ENCODE measurements at places on chromosomes 5 and 9. TPM values are rescaled to one million over a fixed set of nuclear protein-coding genes. Genes with fewer than 3 reads are reported as not detected.
A peak's percentile ranks its signal among the peaks of the same experiment; 100 is the strongest.

DNA sequence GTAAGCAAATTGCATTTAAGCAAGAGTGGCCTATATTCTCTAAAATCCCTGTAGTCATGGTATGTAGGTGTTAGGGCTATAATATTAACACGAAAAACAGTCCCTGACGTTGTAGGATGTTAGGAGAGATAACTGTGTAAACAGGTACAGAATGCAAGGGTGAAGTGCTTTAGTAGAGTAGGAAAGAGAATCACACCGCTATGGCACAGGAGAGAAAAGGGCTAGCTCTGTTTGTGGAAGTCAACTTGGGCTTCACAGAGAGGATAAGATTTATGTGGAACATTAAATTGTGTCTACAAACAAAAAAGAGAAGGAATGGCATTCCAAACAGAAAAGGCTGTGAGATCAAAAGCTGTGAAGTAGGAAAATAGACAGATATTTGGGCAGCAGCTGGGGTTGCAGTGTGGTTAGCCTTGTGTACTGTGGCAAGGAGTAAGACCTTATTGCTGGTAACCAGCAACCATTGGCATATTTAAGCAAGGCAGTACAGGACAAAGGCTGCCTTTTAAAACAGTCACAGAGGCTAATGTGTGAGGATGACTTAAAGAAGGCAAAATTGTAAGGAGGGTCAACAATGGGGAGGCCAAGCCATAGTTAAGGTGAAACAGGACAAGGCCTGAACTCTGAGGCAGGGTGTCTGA is 337.5 kb upstream of the ADAMTSL1 start:
- DNase-seq, result no peak

DNA sequence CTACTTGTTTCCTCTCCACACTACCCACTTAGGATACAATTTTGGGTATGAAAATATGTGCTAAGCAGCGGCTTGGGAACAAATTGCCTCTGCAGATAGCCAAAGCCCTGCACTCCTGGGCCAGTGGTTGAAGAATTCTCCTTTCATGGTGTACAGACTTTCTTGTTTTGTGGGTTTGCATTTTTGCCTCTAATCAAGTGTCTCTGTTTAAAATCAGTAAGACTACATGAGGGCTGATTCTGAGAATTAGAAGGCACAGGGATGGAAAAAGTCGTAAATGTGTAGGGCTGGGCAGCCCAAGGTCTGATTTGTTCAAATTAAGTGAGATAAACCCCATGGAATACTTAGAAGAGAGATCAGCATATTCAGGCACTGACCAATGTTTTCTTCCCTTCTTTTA is 103.7 kb upstream of the CD180 start:
- no peak for DNase-seq

DNA sequence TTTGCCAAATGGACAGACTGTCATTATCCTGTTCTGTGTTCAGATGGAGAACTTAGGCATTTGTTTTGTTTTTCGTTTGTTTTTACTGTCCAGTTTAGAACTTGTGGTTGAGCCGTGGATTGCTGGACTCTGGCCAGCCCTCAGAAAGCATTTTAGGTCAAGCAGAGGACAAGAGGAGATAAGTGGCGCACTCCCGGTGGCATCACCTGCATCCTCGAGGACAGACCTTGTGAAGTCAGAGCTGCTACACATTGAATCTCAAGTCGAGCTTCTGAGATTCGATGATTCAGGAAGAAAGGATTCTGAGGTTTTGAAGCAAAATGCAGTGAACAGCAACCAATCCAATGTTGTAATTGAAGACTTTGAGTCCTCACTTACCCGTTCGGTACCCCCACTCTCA is 8.9 kb downstream of the MTRR start:
- DNase-seq, result no peak

DNA sequence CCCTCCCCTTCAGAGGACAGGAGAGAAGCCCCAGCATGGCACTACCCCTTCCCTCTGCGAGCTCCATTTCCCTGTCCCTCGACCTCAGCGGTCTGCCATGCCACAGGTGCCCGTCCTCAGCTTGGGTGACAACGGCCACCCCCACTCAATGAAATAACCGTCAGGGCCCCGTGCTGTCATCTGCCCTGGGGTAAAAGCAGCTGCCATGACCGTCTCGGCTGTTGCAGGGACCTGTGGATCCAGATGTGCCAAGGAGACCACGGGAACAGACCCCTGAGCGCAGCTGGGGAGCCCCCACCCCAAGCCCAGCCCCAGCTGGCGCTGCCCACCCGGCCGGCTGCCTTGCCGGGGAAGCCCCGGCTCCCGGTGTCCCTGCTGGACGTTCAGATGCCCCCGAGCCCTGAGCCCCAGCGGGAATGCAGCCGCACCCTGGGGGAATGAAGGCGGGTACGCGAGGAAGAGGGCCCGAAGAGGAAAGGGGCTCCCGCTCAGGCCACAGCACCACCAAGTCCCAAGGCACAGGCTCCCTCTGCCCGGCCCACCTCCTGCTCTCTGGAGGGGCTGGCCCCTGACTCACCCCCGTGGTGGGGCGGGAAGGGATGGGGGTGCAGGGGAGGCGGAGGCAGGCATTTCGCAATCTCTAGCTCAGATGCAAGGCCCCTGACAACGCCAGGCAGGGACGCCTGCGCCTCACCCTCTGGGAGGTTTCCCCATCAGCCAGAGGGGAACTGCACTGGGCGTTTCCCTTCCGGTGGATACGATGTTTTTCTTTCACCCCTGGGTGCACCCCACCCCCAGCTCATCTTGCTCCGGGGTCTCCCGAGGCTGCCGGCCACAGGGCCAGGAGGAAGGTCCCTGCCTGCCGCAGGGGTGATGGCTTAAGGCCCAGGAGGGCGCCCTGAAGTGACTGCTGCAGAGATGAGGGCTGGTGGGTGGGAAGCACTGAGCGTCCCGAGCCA is 49.2 kb downstream of the NACC2 start:
- peak; percentile 89 for DNase-seq

DNA sequence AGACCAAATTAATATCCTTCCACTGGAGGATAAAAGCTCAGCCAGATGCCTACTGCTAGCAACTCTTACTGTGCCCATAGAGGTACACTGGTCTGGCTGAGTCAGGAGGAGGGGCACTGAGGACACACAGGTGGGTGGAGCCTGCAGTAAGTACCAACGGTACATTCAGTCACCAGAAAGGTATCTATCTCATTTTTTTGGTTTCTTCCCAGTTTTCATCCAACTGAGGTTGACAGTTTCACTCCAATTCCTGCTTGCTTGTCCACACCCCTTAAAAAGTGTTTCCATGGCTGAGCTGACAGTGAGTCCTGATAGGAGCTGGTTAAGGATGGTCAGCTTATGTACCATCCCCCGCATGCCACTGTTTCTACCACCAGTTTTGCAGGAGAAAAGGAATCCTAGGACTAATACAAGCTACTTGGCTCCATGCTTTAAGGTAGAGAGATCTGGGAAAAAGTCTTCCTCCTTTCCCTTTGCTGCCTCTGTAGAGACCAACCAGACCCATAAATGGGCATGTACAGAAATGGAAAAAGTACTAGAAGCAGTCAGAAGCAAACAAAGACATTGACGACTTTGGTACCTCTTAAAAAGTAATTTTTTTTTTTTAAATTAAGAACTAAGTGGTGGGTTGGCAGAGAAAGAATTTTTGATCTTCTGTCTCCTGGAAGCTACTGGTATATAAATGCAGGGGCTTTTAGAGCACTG is 3.2 kb downstream of the ELL2 start:
- DNase-seq, result no peak

GRCh38 chr5:11477786-11478185 is 426.5 kb downstream of the CTNND2 start:
- DNase-seq, result no peak

DNA sequence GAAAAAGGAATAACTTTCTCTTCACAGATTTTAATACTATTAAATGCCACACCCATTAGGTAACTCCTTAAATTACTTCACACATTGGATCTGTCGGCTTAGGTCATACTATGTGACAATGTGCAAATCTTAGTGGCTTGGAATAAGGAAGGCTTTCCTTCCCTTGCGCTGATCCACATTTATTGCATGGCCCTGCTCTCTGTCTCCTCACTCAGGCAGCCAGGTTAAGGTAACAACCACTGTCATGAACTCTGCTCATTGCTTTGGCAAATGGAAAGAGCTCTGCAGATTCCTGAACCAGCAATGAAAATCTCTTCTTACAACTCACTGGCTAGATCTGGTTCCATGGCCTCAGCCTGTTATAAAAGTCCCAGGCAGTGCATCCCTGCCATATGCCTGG is 121.9 kb upstream of the NFIB start:
- DNase-seq, result no peak

GRCh38 chr5:13859270-13860065 is 85.0 kb downstream of the DNAH5 start:
- no peak for DNase-seq

GRCh38 chr5:95852567-95852966 is 30.0 kb upstream of the GLRX start:
- DNase-seq, result no peak

DNA sequence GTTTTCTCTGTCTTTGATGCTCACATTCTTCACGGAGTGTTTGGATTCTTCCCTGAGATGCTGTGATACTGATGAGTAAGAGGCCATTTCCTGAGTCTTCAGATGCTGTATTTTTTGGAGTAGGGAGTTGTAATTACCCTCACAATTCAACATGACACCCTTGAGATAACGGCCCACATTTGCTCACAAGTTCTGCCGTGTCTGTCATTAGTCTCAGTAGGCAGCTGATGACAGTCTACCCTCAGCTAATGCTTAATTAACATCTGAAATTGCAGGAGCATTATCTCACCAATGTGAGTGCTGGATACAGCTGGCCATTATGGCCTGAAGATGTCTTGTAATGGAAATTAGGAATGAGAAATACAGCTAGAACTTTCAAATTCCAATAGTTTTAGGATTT is 307.1 kb upstream of the ADCY2 start:
- DNase-seq, result no peak

DNA sequence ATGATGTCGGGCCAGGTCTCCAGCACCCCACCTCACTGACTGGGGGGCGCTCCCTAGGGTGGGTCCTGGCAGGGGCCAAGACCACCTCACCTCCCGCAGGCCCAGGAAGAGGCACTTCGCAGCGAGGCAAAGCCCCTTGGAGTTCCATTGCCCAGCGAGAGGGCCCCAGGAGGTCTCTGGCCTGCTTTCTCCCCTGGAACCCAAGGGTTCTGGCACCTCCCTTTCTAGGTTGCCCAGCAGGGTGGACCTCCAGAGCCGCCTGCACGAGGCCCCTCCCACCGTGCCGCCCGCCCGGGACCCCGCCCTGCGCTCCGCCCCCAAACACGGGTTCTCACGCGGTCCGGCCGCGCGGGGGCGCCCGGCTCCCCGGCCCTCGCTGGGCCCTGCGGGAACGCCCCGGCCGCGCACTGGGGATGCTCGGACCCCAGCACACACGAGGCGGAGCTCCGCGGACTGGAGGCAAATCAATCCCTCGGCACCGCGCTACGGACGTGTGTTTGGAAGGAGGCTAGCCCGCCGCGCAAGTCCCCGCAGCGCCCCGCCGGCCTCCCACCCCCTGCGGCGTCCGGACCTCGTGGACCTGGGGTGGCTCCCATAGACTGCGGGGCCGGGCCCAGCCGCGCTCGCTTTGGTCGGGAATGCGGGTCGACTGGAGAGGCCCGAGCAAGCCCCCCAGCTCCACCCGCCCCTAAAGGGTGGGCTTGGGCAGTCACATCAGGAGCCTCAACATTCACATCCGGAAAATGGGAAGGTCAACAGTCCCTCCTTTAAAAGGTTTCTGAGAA is 99.5 kb upstream of the LMX1B start:
- peak; percentile 93 for DNase-seq

DNA sequence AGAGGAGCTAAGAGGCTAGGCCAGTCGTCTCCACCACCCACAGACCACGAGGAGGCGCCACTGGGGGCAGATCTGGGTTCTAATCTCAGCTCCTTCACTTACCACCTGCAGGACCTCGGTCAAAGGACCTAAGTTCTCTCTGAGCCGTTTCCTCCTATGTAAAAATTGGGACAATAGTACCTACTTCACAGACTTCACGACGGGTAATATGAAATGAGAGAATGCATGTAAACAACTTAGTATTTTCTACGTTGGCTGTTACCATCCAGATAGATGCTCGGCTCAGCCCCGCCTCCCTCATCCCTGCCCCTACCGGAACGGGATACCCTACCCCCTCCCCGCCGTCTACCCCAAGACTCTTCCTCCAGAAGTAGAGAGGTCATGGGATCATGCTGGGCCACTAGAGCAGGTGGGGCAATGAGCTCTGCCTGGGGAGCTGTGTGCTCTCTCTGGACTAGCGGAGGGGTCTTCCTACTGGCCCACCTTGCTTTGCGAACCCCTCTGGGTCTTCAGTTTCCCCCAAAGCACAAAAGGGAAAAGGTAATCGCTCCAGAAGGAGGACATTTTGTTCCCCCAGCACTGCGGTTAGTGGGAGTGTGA is 541 bp downstream of the GNPDA1 start:
- DNase-seq, result no peak

DNA sequence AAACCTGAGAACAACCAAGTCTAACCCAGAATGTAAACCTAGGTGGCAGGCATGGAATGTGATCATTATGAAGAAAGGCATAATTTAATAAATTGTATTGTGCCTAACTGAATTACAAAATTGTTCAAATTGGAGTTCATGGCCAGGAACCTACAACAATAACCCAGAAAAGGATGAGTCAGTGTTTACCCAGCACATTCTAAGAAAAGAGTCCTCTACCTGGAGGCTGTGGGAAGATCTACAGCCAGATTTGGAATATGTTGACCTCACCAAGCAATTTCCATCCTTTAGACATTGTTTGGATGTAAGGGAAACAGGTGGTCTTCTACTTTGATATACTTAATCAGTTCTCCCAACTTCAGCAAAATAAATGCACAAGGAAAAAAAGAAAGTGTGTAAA is 152.2 kb downstream of the TMEM161B start:
- no peak for DNase-seq

- no peak for DNase-seq
These were observed 420.1 kb upstream of the PAPPA start for GRCh38 chr9:115733318-115734110.

DNA sequence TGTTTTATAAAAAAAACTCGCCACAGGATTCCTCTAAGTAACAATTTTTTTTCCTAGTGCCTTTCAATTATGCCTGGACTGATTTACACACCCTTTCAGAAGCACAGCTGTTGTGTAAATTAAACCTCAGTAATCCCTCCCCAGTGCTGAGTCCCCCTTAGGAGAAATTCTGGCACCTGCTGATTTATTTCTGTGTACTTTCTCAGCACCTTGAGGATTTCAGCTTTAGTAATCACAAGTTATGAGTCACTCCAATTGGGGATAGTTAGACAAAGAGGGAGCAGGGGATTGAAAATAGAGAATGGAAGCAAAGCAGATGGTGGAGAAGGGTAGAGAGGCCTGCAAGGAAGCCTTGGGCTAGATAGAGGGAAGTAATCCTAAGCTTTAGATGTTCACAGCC is 171.7 kb downstream of the TTLL11 start:
- no peak for DNase-seq

- DNase-seq, result no peak
These were observed 15.2 kb downstream of the HTR4 start for GRCh38 chr5:148639081-148639480.

GRCh38 chr5:171299851-171300250 is 9.2 kb upstream of the TLX3 start:
- DNase-seq, result no peak

- no peak for DNase-seq
These were observed 26.0 kb downstream of the ELL2 start for GRCh38 chr5:95935553-95936100.

- DNase-seq, result no peak
These were observed 11.0 kb downstream of the TRIP13 start for GRCh38 chr5:903756-904096.

GRCh38 chr9:111074395-111074794 is 36.1 kb upstream of the LPAR1 start:
- no peak for DNase-seq

PRELID2 gene
- 7.7 TPM for total RNA-seq

PLGRKT gene
- total RNA-seq, result 19.5 TPM

PCDHA7 gene
- total RNA-seq, result 0.22 TPM

KCNMB1 gene
- 0.93 TPM for total RNA-seq

GKAP1 gene
- 8.1 TPM for total RNA-seq

TRIM36 gene
- total RNA-seq, result 1.3 TPM

All from mesenteric fat pad (tissue), 1 donor.